ENCODE measurements at places on chromosomes 16 and 17. TPM values are rescaled to one million over a fixed set of nuclear protein-coding genes. Genes with fewer than 3 reads are reported as not detected.

- H3K27me3 ChIP-seq: no peaks in the 10 kb centered on the region
- no peak overlapping the region for H3K27ac ChIP-seq
- DNase-seq: no peak
- no peak overlapping the region for H3K4me3 ChIP-seq
- peaks cover 6% of the 10 kb centered on the region for H3K4me1 ChIP-seq
Measured at GRCh38 chr16:58421529-58421928, 29.3 kb downstream of the GINS3 start.

GRCh38 chr16:83689385-83689831, 118.4 kb upstream of the HSBP1 start:
- H3K4me3 ChIP-seq: no peak overlapping the region
- no peaks in the 10 kb centered on the region for H3K27me3 ChIP-seq
- peaks cover 7% of the 10 kb centered on the region for H3K4me1 ChIP-seq

DNA sequence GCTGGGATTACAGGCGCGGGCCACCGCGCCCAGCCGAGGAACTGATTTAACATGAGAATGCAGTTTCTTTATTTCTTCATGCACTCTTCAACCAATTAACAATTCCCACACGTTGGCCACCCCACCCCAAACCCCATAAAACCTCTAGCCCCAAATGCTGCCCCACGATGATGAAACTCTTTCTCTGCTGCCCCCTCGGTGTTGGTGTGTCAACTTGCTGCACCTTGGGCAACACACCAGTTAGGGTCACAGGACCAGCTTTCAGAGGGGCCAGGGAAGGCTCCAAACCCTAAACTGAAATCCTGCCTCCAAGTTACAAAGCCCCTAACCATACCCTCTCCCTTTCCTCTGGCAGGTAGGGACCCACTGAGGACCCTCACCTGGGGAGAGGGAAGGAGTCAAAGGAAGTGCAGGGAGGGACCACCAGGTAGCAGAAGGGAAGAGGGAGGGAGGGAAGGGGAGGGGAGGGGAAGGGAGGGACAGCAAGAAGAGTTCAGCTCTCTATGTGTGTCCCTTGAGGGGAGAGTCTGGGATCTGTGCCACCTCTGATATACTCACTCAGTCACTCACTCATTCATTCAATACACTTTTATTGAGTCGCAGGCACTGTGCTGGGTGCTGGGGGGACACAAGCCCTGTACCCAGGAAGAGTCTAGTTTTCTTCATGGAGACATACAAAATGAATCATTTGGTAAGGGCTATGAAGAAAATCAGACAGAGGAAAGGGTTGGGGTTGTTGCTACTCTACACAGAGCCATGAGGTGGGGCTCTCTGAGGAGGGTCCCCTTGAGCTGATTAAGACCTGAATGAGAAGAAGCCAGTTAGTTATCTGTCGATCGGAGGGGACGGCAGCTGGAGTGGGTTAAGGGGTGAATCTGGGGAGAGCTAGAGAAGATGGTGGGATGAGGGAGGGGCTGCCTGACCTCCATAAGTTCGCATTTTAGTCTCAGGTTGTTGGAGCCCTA, 3.9 kb downstream of the PLXDC1 start:
- no peaks in the 10 kb centered on the region for H3K36me3 ChIP-seq
- peaks cover 14% of the 10 kb centered on the region for H3K4me1 ChIP-seq
- H3K27me3 ChIP-seq: peaks cover 12% of the 10 kb centered on the region
- no peak overlapping the region for H3K27ac ChIP-seq

DNA sequence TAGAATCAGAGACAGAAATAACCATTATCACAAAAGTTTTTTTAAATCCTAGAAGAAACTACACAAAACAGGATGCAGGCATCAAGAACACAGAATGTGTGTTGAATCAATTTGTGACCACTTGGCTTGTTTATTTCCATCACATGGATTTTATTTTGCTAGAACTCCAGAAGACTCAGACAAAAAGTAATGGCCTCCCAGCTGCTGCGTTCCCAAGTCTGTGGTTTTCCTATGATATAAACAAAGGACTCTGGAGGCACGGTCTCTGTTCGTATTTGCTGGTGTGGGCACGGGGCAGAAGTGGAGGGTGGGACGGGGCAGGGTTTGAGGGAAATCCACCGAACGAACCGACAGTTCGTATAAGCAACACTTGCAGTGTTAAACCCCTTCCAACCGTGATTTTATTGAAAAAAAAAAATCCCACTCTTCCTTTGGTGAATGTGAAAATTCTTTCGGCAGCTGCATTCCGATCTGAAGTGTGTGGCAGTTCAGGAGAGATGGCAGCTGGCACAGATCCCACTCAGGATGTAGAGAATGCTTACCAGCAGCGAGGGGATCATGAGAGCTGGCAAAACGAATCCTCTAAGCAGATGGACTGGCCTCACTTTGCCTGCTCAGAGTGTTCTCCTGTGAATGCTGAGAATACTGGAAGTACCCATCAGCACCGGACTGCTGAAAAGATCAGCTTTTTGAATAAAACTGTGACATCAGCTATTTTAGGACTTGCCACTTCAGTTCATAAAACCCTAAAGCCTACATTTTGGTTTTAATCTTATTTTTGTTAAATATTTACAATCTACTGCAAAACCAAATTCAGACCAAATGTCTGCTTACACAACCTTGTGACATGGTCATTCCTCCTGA, 165.2 kb downstream of the VPS53 start:
- H3K36me3 ChIP-seq: peaks cover 24% of the 10 kb centered on the region
- no peak for DNase-seq
- H3K4me3 ChIP-seq: no peak overlapping the region
- no peak overlapping the region for H3K27ac ChIP-seq
- no peaks in the 10 kb centered on the region for H3K4me1 ChIP-seq

DNA sequence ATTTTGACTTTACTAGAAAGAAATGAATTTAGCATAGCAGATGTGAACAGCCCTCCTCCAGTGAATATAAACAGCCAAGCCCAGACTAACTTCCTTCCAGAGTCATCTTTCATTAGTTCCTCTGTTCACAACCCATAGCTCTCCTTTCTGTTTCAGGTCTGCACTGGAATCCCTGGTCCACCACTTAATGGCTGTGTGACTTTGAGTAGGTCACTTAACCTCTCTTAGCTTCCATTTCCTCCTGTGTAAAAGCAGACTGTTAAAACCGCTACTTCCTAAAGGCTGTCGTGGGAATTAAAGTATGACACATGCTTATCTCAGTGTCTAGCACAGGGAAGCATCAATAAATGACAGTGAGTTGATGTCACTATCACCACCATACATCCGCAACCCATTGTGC, 7.5 kb downstream of the SLC6A4 start:
- no peaks in the 10 kb centered on the region for H3K27me3 ChIP-seq
- no peak for DNase-seq
- H3K27ac ChIP-seq: no peak overlapping the region
- H3K4me1 ChIP-seq: no peaks in the 10 kb centered on the region

- no peaks in the 10 kb centered on the region for H3K27me3 ChIP-seq
- no peak for DNase-seq
- peaks cover 24% of the 10 kb centered on the region for H3K36me3 ChIP-seq
- no peak overlapping the region for H3K27ac ChIP-seq
Measured at GRCh38 chr17:19897903-19898302, 30.2 kb upstream of the ULK2 start.

NF1 gene
- total RNA-seq: 53.1 TPM

GRCh38 chr17:72511242-72511641, 390.4 kb downstream of the SOX9 start:
- H3K27ac ChIP-seq: no peak overlapping the region
- H3K27me3 ChIP-seq: no peaks in the 10 kb centered on the region
- no peak for DNase-seq
- no peaks in the 10 kb centered on the region for H3K36me3 ChIP-seq
- peaks cover 10% of the 10 kb centered on the region for H3K4me1 ChIP-seq
- H3K4me3 ChIP-seq: no peak overlapping the region

DNA sequence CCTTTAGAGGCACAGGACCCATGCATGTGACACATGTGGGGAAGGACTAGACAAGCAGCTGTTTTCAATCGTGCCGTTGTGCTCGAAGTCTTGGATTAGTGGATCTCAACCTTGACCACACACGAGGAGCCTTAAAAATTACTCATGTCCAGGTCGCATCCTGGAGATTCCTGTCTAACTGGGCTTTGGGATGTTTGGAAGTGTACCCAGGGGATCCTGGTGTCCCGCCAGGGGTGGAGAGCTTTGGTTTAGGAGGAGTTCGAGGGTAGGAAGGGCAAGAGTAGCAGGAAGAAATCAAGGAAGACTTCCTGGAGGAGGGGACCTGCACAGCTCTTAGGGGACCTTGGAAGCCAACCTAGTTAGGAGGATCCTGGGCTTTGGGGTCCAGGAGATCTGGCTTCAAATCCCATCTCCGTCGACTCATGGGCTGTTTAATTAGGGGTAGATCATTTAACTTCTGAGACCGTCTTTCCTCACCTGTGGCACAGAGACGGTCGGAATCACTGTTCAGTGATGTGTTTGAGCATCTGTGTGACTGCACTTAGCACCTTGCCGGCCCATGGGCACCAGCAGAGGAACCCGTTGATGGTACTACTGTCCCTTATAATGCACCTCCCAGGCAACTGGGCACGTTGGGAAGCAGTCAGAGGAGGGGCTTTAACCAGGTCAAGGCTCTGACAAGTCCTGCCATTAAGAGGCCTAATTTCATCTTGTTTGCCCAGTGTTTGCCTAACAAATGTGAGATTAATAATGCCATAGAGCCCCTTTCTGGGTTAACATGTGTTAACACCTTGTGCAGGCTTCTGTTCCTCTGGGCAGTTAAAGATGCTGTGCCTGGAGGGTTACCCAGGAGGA, 102.0 kb upstream of the PLCG2 start:
- H3K4me1 ChIP-seq: peaks cover 40% of the 10 kb centered on the region
- no peak for DNase-seq
- no peak overlapping the region for H3K4me3 ChIP-seq
- H3K36me3 ChIP-seq: peaks cover 86% of the 10 kb centered on the region
- no peaks in the 10 kb centered on the region for H3K27me3 ChIP-seq

MRPL27 gene
- 43.9 TPM for total RNA-seq

NT5M gene
- 1.1 TPM for total RNA-seq

DNA sequence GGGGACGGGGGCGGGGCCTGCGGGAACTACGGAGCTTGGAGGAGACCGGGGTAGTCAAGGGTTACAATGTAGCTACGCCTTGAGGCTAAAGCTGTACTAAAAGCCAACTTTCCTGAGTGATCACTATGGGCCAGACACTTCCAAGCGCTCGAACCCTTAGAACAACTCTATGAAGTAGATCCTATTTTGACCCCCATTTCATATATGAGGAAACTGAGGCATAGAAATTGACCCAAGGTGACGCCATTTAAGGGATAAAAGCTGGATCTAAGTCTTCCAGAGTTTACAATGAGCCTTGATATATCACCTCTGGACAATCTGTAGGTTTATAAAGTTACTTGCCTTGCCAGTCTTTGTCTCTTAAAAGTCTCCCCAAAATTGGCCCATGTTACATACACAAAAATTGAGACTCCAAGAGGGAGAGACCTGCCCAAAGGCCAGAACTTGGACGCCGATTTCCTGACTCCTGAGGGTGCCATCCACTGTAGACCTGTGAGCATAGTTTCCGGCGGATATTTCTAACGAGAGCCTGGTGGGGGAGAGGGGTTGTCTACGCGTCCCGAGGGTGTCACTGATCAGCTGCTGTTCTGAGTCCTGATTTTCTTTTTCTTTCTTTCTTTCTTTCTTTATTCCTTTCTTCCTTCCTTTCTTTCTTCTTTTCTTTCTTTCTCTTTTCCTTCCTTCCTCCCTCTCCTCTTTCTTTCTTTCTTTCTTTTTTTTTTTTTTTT, 555 bp upstream of the NCBP3 start:
- DNase-seq: no peak
- H3K4me1 ChIP-seq: peaks cover 16% of the 10 kb centered on the region
- H3K27ac ChIP-seq: no peak overlapping the region
- H3K27me3 ChIP-seq: no peaks in the 10 kb centered on the region

LGALS9 gene
- 349 TPM for total RNA-seq

KRT10 gene
- 31.7 TPM for total RNA-seq

XAF1 gene
- total RNA-seq: 129 TPM

DNA sequence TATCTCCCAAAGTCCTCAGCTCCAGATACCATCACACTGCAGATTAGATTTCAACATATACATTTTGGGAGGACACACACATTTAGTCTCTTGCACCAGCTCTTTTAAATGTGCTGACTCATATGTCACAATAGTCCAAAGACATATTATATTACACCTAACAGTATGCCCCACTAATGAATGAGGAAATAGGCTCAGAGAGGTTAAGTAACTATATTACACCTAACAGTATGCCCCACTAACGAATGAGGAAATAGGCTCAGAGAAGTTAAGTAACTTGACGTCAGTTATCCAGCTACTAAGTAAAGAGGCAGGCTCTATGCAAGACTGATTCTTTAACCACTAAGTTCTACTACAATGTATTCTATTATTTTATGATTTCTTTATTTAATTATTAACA, 9.7 kb downstream of the IRX6 start:
- no peaks in the 10 kb centered on the region for H3K36me3 ChIP-seq
- no peak for DNase-seq
- H3K4me3 ChIP-seq: no peak overlapping the region
- H3K4me1 ChIP-seq: peaks cover 7% of the 10 kb centered on the region
- H3K27me3 ChIP-seq: peaks cover 44% of the 10 kb centered on the region
- no peak overlapping the region for H3K27ac ChIP-seq

PDE6G gene
- 2.0 TPM for total RNA-seq

GRCh38 chr17:2580661-2581060, 12.8 kb upstream of the PAFAH1B1 start:
- no peaks in the 10 kb centered on the region for H3K36me3 ChIP-seq
- no peak overlapping the region for H3K27ac ChIP-seq
- H3K4me3 ChIP-seq: no peak overlapping the region
- DNase-seq: no peak
- H3K27me3 ChIP-seq: no peaks in the 10 kb centered on the region

DNA sequence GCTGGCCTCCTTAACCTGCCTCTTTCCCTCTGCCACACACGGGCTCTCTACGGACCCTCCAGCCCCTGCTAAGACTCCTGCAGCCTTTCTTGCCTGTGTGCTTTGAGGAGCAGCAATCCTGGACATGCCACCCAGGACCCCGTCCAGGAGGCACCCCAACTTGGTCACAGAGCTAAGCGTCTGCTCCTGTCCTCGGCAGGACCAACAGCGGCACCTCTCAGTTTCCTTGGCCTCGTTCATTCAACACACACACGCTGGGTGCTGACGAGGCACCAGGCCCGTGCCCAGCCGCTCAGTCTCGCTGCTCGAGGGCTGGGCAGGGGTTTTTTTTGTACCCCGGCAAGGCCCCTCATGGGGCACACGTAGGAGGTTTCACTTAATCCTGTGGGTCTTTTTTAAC, 15.2 kb downstream of the RPH3AL start:
- no peak for DNase-seq
- H3K4me3 ChIP-seq: no peak overlapping the region
- H3K27me3 ChIP-seq: no peaks in the 10 kb centered on the region
- no peaks in the 10 kb centered on the region for H3K36me3 ChIP-seq
- H3K27ac ChIP-seq: no peak overlapping the region
